Tibial artery (tissue), 4 donors: ENCODE measurements at places on chromosomes 11 and 22.
A peak's percentile ranks its signal among the peaks of the same experiment; 100 is the strongest.

- no peak for DNase-seq
These were observed 205.0 kb downstream of the BUD13 start for GRCh38 chr11:116567721-116568242.

DNA sequence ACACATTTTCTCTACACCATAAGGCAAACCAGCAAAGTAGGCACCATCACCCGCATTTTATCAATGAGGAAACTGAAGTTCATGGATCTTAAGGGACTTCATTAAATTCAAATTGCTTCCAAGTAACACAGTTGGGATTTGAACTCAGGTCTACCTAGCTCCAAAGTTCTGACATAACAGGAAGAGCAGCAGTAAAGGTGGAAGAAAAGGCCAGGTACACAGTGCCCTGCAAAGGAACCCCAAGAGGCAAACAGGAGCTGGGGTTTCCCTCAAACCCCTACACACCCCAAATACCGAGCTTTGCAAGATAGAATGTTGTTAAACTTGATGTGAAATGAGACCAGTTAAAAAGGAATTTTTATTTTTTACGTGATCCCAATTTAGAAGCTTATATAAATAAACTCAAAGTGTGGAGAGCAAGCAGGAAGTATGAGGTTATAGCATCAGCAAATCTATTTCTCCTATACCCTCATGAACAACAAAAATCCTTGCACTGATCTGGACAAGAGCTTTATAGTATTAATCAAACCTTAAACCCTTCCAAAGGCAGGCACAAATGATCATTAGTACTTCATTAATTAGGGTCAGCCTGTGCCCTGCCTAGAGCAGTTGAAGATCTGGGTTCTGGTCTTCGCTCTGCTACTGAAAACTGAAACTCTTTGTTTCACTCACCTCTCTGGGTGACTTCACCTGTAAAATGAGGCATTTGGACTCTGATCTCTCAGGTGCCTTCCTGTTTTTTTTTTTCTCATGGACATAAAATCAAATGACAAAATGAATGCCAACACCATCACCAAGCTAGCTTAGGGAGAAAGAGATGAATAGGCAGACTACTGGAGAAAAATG is 36.5 kb downstream of the SYTL2 start:
- no peak for DNase-seq

DNA sequence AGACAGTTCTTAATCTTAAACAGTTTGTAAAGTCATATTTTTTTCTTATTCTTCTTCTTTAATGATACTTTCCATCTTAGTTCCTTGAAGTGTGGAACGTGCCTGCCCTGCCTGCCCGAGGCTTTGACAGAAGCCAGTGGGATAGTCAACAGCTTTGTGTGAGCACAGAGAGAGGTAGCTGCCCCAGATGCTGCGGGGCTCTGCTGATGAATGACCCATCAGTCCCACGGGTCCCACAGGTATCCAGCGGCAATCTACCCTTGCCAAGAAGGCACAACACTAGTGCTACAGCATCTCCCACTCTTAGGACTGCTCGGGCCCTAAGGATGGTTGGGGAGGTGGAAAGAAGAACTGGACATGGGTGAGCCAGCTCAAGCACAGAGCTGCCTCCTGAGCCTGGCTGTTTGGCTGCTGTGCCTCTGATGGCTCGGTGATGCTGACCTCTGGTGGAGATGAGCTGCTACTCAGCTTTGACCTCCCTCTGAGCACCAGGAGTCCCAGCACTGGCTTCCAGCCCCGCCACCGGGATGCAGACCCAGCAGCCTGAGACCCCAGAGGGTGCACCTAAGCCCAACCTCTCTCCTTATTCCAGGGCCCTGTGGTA is 11.8 kb upstream of the APLNR start:
- DNase-seq = peak; percentile 60

DNA sequence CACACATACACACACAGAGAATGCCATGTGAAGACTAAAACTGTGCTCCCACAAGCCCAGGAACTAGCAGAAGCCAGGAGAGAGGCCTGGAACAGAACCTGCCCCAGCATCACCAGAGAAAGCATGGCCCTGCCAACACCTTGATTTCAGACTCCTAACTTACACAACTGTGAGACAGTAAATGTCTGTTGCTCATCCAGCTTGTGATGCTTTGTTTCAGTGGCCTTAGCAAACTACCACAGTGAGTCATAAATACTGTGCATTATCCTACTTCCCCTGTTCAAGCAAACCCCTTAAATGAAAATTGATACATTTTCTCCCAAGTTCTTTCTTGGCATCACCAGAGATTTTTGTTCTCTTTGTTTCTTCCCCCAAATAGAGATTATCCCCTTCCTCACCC is 1539.4 kb upstream of the TENM4 start:
- no peak for DNase-seq

- no peak for DNase-seq
These were observed 37.2 kb downstream of the MS4A6A start for GRCh38 chr11:60145677-60146076.

DNA sequence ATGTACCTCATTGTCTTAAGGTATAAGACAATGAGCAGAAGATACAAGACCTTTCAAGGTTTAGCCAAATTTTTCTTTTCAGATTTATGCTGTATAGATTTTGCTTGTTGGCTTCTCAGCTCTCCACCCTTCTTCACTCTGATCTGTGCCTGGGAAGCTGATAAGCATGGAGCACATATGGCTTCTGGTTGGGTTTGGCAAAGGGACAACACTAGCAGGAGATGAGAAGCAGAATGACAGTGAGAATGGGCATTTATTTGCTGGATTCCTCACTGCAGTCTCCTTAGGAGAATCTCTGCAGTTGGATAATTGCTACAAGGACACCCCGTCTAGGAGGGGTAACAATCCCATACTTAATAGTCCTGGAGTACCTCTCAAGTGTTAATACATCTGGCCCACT is 474.8 kb upstream of the CCDC90B start:
- DNase-seq = no peak

- DNase-seq = no peak
These were observed 47.1 kb upstream of the RCN1 start for GRCh38 chr11:32043737-32044136.

DNA sequence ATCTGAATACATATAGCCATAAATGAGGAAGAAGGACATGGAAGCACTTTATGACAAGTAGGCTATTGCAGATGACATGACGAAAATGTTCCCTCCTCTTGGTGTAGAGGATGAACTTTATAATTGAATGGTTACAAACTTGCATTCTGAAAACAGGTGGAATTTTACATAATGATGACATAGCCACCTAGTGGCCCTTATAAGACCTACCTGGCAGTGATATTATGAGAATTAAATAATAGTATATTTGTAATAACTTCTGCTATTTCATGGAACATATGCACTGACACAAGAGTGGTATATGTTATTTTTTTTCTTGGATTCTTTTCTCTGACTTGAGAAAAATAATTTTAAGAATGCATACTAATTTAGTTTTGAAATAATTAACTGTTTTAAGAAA is 22.9 kb downstream of the TRIM22 start:
- no peak for DNase-seq

DNA sequence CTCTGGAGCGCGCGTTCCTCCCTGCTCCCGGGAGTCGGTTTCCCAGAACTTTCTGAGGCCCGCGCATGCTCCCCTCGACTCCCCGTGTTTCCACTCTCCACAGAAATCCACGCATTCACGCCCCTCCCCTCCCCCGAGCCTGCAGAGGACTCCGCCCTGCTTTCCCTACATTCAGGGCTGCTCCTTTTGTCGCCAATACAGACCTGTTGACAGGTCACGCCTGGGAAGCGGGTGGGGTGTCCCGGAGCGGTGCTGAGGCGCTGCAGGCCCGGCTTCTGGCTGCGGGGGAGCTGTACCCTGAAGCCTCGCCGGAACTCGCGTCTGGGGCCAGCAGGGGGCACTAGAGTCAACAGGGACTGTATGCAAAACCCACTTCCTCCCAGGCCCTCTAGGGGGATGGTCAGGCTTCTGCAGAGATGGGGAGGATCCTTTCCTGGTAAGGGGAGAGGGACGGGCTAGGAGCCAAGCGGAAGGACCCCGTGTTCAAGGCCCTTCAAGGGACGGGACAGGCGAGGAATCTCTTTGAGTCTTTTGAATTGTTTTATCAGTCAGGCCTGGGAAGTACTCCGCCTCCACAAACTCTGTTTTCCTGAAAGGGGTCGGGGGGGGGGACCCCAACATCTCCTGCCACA is at the start of gene PRAME:
TSS of gene PRAME (minus strand) at position 294 of the 632 bp plus-strand sequence. CDS start 2,433 bp downstream, outside the sequence.
- DNase-seq = no peak

GRCh38 chr11:27977527-27977926 is 130.4 kb downstream of the KIF18A start:
- no peak for DNase-seq

DNA sequence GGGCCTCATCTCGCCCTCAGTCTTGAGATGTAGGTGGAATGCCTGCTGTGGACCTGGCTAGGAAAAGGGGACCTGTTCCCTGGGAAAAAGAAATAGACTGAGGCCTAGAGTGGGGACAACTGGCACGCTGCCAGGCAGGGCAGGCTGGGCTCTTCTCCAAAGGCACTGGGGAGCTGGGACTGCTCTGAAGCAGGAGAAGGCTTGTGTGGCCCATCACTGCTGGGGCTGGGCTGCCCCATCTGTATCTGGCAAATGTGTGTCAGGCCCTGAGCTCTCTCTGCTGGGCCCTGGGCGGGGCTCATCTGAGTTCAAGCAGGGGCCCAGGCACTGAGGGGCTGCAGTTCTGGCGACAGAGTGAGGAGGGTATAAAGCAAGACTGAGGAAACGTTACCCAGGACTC is 32.9 kb downstream of the ARVCF start:
- peak; percentile 72 for DNase-seq

DNA sequence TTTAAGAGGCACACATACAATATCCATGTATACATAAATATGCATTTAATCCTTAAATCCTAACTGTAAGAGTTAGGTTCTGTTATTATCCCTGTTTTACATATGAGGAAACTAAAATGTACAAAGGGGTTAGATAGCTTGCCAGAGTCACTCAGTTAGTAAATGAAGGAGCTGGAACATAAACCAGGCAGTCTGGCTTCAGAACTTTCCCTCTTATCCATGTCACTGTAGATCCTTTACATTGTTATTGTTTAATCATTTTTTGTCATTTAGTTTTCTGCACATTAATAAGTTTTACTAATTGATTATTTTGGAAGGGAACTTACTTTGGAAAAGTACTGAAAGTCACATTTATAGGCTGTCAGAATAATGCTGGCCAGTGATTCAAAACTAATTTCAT is 282.4 kb downstream of the TMEM135 start:
- DNase-seq = no peak

DNA sequence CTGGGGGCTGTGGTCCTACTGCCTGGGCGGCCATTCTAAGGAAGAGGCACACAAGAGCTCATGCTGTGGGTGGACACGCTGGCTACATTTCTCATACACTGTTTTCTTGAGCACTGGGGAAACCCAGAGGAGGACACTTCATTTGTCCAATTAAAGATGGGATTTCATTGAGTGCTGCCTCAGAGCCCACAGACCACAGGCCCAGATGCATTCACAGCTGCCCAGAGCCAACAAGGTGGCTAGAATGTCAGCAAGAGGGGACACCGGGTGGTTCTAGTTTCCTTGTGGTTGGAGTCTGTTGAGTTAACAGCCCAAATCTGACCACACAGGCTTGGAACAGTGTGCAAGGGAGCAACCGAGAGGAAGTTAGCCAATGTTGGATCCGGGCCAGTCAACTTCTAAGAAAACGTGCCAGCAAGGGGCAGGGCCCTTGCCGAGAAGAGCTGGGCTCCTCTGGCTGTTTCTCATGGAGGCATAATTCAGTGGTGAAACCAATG is 35.0 kb upstream of the SORL1 start:
- peak; percentile 94 for DNase-seq

- no peak for DNase-seq
These were observed 7.4 kb downstream of the MCM5 start for GRCh38 chr22:35407362-35407761.

- DNase-seq = no peak
These were observed 99.8 kb downstream of the FBXO7 start for GRCh38 chr22:32574411-32574810.

DNA sequence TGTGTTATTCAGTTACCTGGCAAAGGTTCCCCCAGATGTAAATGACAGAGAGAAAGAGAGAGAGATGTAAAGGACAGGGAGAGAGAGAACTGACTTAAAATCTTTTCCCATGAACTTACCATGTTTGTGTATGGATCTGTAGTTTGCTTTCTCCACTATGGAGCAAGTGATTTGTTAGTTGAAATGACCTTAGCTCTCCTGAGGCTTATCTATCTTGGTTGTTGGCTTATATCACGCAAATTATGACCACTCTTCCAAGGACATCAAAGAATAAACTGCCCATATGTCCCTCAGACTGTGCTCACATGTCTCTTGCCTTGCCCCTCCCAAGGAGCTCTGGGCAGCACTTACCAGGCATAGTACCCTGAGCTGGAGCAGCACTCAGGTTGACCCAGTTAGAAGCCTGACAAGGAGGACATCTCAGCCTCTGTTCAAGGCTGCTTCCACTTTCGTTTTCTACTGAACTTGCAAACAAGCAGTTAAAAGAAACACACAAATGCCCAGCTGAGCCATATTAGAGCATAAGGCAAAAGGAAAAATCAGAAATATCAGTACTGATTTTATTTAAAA is 95.3 kb upstream of the RCN1 start:
- DNase-seq = no peak

- DNase-seq = no peak
These were observed 4.9 kb downstream of the PNPLA3 start for GRCh38 chr22:43928468-43928867.

GRCh38 chr11:35978891-35979290 is 35.0 kb downstream of the LDLRAD3 start:
- DNase-seq = no peak

GRCh38 chr11:6371825-6372224 is 18.4 kb upstream of the SMPD1 start:
- DNase-seq = peak; percentile 13

DNA sequence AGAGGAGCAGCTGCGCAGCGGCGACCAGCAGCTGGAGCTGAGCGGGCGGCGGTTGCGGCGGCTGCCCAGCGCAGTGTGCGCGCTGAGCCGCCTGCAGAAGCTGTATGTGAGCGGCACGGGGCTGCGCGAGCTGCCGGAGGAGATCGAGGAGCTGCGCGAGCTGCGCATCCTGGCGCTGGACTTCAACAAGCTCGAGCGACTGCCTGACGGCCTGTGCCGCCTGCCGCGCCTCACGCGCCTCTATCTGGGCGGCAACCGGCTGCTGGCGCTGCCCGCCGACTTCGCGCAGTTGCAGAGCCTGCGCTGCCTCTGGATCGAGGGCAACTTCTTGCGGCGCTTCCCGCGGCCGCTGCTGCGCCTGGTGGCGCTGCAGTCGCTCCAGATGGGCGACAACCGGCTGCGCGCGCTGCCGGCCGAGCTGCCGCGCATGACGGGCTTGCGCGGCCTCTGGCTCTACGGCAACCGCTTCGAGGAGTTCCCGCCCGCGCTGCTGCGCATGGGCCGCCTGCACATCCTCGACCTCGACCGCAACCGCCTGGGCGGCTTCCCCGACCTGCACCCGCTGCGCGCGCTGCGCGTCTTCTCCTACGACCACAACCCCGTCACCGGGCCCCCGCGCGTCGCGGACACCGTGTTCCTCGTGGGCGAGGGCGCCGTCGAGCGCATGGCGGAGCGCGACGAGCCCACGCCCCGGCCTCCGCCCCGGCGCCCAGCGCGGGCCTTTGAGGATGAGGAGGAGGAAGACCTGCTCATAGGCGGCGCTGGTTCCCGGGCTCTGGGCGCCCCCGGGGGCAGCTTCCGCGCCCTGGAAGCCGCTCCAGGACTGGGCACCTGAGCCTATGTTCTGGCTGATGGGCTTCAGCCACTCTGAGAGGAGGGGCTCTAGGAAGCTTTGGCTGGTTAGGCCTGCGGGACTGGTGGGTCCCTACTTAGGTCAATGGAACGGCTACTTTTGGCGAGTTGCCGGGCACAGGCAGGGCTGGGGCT is 787 bp downstream of the LRRC10B start:
- DNase-seq = no peak

GRCh38 chr11:133082453-133082781 is 449.9 kb downstream of the OPCML start:
- no peak for DNase-seq

GRCh38 chr11:5251746-5252145 is 2.1 kb upstream of the HBG1 start:
- DNase-seq = no peak
